ENCODE measurements at places on chromosomes 12 and 14. TPM values are rescaled to one million over a fixed set of nuclear protein-coding genes. Genes with fewer than 3 reads are reported as not detected.

DNA sequence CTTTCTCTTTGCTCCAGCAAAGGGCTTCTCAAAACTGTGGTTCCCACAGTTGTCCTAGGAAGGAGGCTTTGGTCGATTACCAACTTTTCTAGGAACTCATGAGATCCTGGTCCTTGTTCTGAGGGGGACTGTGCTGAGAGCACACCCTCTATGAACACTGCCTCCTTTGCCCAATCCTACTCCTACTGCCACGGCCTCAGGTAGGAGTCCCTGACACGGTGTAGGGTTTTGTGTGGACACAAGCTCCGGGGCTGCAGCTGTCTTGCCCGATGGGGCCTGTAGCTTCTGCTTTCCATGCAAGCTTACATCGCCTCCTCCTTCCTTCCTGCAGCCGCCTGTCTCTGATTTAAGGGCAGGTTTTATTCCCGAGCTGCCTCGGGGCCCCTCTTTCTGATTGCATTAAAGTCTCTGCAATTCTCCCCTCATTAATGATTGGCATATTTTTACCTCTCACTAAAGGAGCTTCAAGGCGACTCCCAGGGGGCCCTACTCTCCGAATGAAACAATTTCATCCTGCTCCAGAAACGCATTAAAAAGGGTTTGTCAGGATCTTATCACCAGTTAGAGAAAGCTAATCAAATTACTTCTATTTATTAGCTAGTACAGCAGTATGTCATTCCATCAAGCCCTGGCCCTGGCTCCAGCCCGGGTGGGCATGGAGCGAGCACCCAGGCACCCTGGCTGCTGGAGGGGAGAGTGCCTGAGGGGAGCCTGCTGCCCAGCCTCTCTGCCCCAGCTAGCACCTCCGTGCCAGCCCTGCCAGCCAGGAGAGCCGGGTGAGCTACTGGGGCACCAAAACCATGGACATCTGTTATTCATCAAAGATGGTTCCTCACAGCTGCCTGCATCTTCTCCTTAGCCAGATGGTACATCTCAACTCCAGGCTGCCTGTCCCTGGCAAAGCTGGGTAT lies 38.0 kb upstream of the ESRRB start:
- no peak for DNase-seq

GRCh38 chr12:48973941-48974673 lies 2.6 kb upstream of the WNT10B start:
- DNase-seq, result no peak

GRCh38 chr12:108394196-108394595 lies 55.1 kb upstream of the CMKLR1 start:
- no peak for DNase-seq

- no peak for DNase-seq
Measured at GRCh38 chr12:67721248-67721647, 72.7 kb downstream of the DYRK2 start.

DNA sequence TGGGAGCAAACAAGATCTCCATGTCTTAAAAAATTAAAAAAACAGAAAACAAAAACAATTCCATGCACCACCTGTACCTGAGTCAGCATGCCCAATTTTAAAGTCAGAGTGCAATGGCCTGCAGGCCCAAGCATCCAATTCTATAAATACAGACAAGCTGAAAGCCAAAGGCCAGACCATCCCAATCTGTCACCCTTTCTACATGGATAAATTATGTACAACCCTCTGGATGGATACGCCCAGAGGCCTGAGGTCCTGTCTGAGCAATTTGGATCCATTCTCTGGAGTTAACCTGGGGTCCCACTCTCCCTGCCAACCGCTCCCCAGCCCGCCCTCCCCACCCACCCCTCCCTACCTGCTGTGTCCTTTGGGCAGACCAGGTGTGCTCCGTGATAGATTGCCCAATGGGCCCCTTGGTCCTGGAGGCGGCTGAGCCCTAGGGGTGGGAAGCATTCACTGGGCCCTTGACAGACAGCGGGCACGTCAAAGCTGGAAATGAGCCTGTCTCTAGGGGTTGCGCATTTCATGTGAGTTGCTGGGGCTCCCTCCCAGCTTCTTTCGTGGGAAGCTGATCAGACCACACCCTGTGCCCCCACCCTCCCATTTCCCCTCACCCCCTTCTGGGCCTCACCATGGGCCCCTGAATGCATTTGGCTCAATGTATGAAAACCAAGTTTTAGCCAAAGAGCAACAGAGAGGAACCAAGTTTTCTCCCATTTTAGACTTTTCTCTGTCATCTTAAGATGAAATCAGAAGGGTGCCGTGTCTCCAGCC lies 171.3 kb downstream of the BCL11B start:
- no peak for DNase-seq

Gene CLEC7A
- 0.09 TPM for total RNA-seq

Gene ZNF10
- total RNA-seq, result 8.4 TPM

Measured in activated B cell treated with CpG ODN at 0.5 μM for 24 hours (primary cell).